ENCODE measurements at places on chromosomes 16 and 17. TPM values are rescaled to one million over a fixed set of nuclear protein-coding genes. Genes with fewer than 3 reads are reported as not detected.

DNA sequence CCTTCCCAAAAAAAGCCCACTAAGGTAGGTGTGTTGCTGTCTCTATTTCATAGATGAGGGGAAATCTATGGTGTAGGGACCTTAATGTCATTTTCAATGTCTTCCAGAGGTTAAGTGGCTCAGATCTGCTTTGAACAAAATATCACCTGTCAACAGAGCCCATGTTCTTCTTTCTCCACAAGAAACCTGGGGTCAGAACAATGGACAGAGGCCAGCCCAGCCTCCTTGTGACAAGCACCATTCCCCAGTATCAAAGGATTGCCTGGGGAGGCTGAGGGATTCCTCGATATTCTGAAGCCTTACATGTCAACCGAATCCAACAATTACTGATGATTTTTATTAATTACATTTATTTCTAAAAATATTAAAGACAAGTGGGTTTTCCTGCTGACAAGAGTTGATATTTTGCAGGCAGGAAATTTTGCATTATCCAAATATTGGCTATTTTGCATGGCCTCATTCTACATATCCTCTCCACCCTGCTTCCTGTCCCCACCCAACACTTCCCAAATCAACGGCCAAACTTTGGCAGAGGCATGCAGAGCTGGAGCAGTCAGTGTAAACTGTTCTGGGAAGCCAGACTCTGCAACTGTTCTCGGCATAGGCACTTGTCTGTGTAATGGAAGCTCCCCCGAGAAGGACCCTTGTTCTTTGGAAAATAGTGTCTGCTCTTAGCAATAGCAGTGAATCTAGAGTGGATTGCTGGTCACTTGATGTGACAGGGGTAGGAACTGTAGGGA lies 281.5 kb downstream of the HS3ST3A1 start:
- peaks cover 6% of the 10 kb centered on the region for H3K27me3 ChIP-seq
- H3K4me3 ChIP-seq = no peak overlapping the region
- H3K36me3 ChIP-seq = no peaks in the 10 kb centered on the region

DNA sequence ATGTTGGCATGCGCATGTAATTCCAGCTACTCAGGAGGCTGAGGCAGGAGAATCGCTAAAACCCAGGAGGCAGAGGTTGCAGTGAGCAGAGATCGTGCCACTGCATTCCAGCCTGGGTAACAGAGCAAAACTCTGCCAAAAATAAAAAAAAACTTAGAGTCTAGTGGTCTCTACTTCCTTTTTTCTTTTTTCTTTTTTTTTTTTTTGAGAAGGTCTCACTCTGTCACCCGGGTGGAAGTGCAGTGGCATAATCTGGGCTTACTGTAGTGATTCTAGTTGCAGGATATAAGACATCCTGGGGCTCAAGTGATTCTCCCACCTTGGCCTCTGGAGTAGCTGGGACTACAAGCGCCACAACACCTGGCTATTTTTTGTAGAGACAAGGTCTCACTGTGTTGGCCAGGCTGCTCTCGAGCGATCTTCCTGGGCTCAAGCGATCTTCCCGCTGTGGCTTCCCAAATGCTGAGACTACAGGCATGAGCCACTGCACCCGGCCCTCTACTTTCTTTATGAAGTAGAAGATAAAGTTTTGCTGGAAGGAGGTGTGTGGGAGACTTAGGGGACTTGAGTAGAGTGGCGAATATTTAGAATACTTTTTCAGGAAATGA lies 47.9 kb upstream of the TAOK1 start:
- no peaks in the 10 kb centered on the region for H3K4me1 ChIP-seq
- no peak overlapping the region for H3K4me3 ChIP-seq
- DNase-seq = no peak

- H3K27me3 ChIP-seq = no peaks in the 10 kb centered on the region
- H3K36me3 ChIP-seq = no peaks in the 10 kb centered on the region
- DNase-seq = no peak
- H3K27ac ChIP-seq = no peak overlapping the region
Measured at GRCh38 chr17:2950846-2951245, 112.6 kb downstream of the OR1D5 start.

DNA sequence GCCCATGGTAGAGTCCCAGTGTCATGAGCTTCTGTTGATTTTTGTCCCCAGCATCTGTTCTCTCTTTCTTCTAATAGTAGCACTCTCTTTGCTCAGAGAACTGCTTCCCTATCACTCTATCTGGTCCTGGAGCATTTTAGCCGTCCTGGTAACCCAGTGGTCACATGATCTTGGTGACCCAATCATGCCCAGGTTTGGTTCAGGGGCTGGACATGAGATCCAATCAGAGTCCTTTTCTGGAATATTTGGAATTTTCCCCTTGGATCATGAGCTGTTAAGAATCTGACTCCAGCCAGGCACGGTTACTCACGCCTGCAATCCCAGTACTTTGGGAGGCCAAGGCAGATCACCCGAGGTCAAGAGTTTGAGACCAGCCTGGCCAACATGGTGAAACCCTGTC lies 197.0 kb downstream of the RAB11FIP4 start:
- no peak overlapping the region for H3K27ac ChIP-seq
- no peaks in the 10 kb centered on the region for H3K4me1 ChIP-seq
- no peak overlapping the region for H3K4me3 ChIP-seq
- no peaks in the 10 kb centered on the region for H3K27me3 ChIP-seq

- H3K36me3 ChIP-seq = peaks cover 75% of the 10 kb centered on the region
- no peaks in the 10 kb centered on the region for H3K27me3 ChIP-seq
- H3K27ac ChIP-seq = no peak overlapping the region
- no peak overlapping the region for H3K4me3 ChIP-seq
- no peak for DNase-seq
Measured at GRCh38 chr16:68564382-68564985, 25.4 kb downstream of the ZFP90 start.

GRCh38 chr16:88491001-88491559 lies 38.0 kb downstream of the ZFPM1 start:
- no peak overlapping the region for H3K27ac ChIP-seq
- DNase-seq = no peak
- no peak overlapping the region for H3K4me3 ChIP-seq
- H3K4me1 ChIP-seq = no peaks in the 10 kb centered on the region
- H3K27me3 ChIP-seq = no peaks in the 10 kb centered on the region

DNA sequence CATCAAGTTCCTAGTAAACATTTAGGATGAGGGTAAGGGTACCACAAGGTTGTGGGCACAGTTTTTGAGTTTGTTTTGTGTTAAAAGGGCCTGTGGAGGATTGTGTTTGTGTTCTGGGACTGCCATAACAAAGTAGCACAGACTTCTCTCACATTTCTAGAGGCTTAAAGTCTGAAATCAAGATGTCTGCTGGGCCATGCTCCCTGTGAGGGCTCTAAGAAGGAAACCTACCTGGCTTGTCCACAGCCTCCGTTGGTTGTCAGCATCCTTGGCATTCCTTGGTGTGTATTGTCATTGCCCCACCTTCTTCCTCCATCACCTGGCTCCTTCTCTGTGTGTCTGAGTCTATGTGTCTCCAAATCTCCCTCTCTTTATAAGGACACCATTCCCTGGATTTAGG lies 808.1 kb upstream of the RBFOX1 start:
- no peaks in the 10 kb centered on the region for H3K36me3 ChIP-seq
- no peaks in the 10 kb centered on the region for H3K4me1 ChIP-seq
- DNase-seq = no peak
- H3K27ac ChIP-seq = no peak overlapping the region
- no peaks in the 10 kb centered on the region for H3K27me3 ChIP-seq

DNA sequence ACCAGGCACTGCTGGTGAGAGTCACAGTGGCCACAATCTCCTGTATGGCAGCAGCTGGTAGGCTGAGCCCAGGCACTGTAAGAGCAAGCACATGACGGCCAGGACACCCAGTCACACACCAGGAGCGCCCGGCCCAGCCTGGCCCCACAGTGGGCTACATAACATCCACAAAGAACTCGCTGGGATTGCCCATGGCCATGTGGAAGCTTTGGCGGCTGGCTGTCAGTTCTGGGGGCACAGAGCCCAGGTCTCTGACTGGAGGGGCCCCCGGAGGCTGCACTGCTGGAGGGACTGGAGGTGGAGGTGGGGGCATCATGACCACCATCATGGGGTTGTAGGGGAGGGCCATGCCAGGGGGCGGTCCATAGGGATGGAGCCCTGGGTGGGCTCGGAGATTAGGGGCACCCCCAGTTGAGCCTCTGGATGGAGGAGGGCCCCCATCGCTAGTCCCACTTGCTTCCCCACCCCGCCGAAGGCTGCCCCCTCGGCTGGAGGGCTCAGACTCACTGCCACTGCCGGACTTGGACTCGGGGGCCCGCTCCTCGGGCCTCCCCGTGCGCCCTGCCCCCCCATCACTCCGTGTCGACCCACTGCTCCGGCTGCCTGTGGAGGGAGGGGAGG lies 6.1 kb downstream of the ACADVL start:
- H3K36me3 ChIP-seq = peaks cover 26% of the 10 kb centered on the region
- peaks cover 20% of the 10 kb centered on the region for H3K4me1 ChIP-seq
- H3K27me3 ChIP-seq = no peaks in the 10 kb centered on the region
- H3K4me3 ChIP-seq = no peak overlapping the region
- no peak overlapping the region for H3K27ac ChIP-seq

- H3K4me3 ChIP-seq = no peak overlapping the region
- no peaks in the 10 kb centered on the region for H3K4me1 ChIP-seq
- no peaks in the 10 kb centered on the region for H3K27me3 ChIP-seq
Measured at GRCh38 chr16:50525716-50526115, 22.5 kb upstream of the NKD1 start.

GRCh38 chr17:42345396-42346073 lies 42.7 kb downstream of the STAT3 start:
- H3K27me3 ChIP-seq = no peaks in the 10 kb centered on the region
- H3K4me3 ChIP-seq = no peak overlapping the region
- peaks cover 78% of the 10 kb centered on the region for H3K36me3 ChIP-seq

- H3K36me3 ChIP-seq = no peaks in the 10 kb centered on the region
- peaks cover 7% of the 10 kb centered on the region for H3K27me3 ChIP-seq
- H3K4me3 ChIP-seq = no peak overlapping the region
- no peak for DNase-seq
- no peaks in the 10 kb centered on the region for H3K4me1 ChIP-seq
Measured at GRCh38 chr16:1903845-1904840, 14.1 kb downstream of the HS3ST6 start.

Gene ZP2
- total RNA-seq = not detected

Gene CX3CL1
- total RNA-seq = not detected

Gene KRTAP9-7
- total RNA-seq = not detected

Gene CTRB1
- total RNA-seq = not detected

Gene KRT32
- not detected for total RNA-seq

Gene CCL4
- total RNA-seq = 5.5 TPM

Gene TCAP
- 1.1 TPM for total RNA-seq
